Mesangial cell (primary cell): ENCODE measurements at places on chromosomes 11 and 22. TPM values are rescaled to one million over a fixed set of nuclear protein-coding genes. Genes with fewer than 3 reads are reported as not detected.

The GAB4 gene
- not detected in 2 replicates for total RNA-seq

The BCO2 gene
- total RNA-seq: 1.8 and 2.1 TPM in 2 replicates

The MAPK1 gene
- 38.0 and 38.8 TPM in 2 replicates for total RNA-seq

The HORMAD2 gene
- total RNA-seq: 0.51 TPM in 1 of 2 replicates, not detected in the other

The RIMBP3B gene
- not detected in 2 replicates for total RNA-seq

The POU2AF2 gene
- total RNA-seq: not detected in 2 replicates

The ZDHHC8 gene
- 37.8 and 46.1 TPM in 2 replicates for total RNA-seq

The SPDYC gene
- not detected in 2 replicates for total RNA-seq

The OR2D2 gene
- total RNA-seq: not detected in 2 replicates

The PLAAT4 gene
- total RNA-seq: 7.5 and 51.5 TPM in 2 replicates

The PTPN5 gene
- not detected in 2 replicates for total RNA-seq
